Camera-type eye (tissue), 1 donor: ENCODE measurements at places on chromosomes 5 and 9. TPM values are rescaled to one million over a fixed set of nuclear protein-coding genes. Genes with fewer than 3 reads are reported as not detected.

LPAR1 gene
- total RNA-seq, result 50.1 TPM

IL9 gene
- not detected for total RNA-seq

CCNJL gene
- 10.8 TPM for total RNA-seq

FRMPD1 gene
- 34.9 TPM for total RNA-seq

SLC28A3 gene
- total RNA-seq, result 0.33 TPM
